CD4-positive, alpha-beta T cell treated with Interleukin-1 beta for 1 hour (primary cell): ENCODE measurements at places on chromosomes 4 and X.
A peak's percentile ranks its signal among the peaks of the same experiment; 100 is the strongest.

DNA sequence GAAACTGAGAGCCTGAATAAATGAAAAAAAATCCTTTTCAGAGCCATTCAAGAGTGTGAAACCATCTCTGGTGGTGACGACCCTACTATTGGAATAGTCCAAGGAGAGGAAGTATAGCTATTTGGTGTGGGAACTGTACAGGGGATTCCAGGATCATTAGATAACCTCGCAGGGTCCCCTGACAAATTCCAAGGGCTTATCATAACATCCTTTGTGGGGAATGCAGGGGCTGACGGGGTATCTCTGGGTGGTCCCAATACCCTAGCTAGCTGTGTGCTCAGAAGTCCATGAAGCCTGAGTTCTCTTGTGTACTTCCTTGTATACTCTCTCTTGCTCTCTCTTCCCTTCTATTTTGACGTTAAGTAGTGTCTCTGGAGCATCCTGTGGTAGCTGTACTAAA, 13.8 kb upstream of the PLAC1 start:
- DNase-seq, result no peak

DNA sequence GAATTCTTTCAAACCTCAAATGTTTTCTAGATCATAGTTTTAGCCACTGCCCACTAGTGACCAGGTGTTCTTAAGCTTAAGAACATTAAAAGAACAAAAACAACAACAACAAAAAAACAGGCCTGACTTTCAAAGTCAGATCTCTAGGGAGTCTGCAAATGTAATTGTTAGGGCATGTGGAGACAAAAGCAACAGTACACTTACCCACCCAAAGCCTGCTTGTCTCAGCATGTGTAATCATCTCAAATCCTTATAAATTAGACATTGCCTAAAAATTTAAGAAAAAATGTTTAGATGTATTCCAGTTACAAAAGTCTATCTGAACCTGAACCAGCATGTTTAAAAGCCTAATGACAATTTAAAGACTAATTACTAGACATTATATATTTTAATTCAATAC, 79.9 kb downstream of the SLC7A11 start:
- no peak for DNase-seq

- DNase-seq, result no peak
Measured at GRCh38 chrX:39175418-39176057, 374.3 kb downstream of the MID1IP1 start.

DNA sequence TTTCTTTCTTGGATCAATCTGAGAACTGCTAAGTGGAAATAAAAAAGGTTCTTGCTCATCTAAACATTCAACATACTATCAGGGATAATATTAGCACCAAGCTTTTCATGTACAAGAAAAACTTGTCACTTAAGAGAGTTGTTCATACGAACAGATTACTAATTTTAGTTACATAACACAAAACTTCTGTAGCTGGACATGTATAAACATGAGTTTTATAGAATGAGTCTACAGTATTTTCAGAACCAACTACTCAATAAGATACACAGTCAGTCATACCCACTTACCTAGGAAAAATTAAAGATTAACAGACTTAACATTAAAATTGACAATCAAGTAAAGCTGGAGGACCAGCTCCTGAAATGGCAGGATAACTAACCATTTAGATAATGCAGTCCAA, 540.1 kb upstream of the FAM241A start:
- no peak for DNase-seq

- DNase-seq, result no peak
Measured at GRCh38 chr4:160825644-160826338, 1338.0 kb downstream of the FSTL5 start.

GRCh38 chr4:175787546-175787945, 24.5 kb downstream of the GPM6A start:
- no peak for DNase-seq

DNA sequence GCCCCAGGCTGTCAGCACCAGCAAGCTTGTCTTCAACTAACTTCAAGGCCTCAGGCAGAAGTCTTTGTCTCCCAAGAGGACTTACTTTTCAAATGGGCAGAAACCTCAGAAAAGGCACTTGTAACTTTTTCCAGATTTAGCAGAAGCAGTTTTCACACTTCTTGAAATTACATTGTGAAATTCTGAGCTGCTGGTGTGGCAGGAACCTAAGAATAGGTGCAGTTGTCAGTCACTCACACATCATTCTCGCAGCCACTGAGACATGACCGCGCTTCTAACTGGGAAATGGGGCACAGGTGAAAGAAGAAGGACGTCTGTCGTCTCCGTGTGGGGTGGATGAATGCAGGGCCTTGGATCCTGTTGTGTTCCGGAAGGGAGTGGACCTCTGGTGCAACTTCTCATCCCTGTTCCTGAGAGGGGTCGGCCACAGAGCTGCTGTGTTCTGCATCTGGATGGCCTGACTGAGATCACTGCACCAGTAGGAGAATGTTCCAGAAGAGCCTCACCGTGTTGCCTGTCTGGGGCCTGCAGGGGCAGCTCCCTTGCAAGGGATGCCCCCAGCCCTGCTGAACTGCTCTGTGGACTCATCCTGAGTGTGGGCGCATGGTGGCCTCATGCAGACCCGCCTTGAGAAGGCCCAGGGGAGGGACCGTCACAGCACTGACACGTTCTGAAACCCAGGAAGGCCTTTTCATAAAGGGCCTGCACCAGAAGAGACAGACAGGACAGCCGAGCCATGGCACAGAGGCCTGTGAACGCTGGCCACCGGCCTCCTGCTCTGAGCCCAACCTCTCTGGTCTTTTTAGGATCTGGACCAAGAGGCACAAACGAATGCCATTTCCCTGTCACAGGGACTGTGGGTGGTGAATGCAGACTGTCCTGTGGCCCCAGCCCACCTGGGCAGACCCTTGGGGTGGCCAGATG, 18.7 kb downstream of the NAT8L start:
- DNase-seq, result no peak

- no peak for DNase-seq
Measured at GRCh38 chr4:85029453-85029852, 63.0 kb upstream of the WDFY3 start.

- DNase-seq, result peak; percentile 46
Measured at GRCh38 chr4:3041192-3042142, 32.9 kb downstream of the HTT-AS start.

GRCh38 chr4:90582087-90582486, 454.9 kb downstream of the CCSER1 start:
- no peak for DNase-seq

GRCh38 chrX:28491941-28492340, 95.3 kb upstream of the IL1RAPL1 start:
- no peak for DNase-seq

DNA sequence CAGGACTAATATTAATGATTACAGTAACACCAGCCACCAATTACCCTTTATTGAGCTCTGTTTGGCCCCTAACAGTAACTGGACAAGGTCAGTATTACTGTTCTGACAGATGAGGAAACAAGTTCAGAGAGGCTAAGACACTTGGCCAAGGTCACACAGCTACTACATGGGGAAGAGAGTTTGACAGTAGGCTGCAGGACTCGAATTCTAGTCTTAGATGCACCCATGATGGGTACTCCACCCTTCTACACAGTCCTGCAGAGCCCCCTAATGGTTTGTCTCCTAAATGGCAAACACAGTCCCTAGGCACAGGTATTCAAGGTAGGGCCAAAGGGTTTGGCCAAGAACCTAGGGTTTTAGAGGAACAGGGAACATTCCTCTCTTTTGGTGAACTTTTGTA, 93.9 kb downstream of the NSUN7 start:
- DNase-seq, result no peak
